ENCODE measurements at places on chromosomes 11 and 22.

- no peak for DNase-seq
Observed at GRCh38 chr11:91174193-91174592, 951.3 kb upstream of the CHORDC1 start.

DNA sequence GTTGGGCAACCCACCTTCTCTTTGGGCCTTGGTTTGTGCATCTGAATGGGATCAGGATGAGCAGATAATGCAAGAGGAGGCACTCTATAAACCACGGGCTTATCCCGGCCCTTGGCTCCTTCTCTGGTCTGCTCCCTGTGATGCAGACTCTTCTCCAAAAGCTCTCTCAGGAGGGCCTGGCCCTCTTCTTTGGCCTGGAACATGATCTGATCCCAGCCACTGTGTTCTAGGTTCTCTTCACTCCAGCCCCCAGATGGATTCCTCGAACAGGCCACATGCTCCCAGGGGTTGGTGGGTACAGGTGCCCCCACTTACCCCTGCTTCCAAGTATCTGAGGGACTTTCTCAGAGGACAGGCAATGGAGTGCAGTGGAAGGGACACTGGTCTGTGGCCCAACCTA lies 8.7 kb upstream of the UCP3 start:
- no peak for DNase-seq

GRCh38 chr11:127074151-127074761 lies 73.7 kb upstream of the KIRREL3 start:
- DNase-seq = peak; percentile 9

DNA sequence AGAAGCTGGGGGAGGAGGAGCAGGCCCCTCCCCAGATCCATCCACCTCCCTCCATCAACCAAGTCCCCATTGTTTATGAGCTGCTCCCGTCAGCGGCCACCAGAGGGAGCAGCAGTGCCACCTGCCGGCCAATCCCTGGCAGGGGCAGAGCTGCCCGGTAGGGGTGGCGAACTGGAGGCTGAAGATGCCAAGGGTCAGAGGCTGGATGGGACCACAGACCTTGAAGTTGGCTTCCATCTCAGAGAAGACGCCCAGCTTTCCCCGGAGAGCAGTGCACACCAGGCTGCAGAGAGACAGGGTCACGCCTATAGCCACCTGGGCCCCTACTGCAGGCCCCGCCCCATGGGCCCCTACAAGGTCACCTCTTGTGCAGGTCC lies 3.6 kb downstream of the FIBP start:
- peak; percentile 73 for DNase-seq

DNA sequence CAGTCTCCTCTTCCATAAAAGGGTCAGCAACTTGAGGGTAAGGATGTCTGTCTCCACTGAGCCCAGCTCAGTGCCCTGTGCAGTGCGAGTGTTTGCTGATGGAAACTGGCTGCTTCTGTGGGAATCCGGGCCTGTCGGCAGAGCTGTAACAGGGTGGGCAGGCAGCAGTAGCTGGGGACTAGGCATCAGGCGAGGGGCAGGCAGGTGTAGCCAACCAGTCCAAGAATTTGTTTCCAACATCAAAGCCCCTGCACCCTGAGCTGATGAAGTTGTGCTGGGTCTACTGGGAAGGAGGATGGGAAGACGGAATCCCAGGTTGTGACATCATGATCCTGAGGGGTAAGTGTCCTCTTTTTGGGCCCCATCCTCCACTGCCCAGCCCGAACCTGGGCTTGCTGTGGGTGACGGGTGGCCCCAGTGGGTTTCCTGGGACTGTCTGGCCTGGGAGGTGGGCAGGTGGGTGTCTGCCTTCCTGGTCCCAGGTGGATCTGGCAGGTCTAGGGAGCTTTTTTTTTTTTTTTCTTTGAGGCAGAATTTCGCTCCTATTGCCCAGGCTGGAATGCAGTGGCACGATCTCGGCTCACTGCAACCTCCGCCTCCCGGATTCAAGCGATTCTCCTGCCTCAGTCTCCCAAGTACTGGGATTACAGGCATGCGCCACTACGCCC lies 11.0 kb downstream of the SLC29A2 start:
- no peak for DNase-seq

- no peak for DNase-seq
Observed at GRCh38 chr11:23212807-23213206, 352.5 kb upstream of the CCDC179 start.

DNA sequence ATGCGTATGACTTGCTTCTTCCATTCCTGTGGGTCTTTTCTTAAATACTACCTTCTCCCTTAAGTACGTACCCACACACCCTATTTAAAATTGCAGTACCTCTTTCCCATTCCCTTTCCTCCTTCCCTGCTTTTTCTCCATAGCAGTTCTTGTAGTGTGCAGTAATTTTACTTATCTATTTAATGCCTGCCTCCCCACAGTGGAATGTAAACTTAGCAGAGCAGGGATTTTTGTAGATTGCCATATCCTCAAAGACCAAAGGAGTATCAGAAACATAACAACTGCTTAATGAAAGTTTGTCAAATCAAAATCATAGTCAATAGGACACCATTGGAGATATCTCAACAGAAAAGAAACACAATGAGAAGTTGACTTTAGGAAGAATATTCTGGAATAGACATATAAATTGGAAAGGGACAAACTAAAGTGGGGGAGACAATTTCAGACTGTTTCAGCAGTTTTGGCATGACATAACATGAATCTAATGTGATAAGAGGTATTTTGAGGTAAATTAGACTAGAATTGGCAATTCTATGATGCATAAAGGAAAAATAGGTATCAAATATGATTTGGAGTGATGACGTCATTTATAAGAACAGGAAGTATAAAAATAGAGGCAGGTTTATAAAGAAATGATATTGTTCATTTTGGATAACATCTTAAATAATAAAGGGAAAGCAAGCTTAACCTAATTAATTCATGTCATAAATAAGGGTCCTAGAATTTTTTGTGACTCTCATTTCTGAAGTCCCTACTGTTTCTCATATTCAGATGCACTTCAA lies 188.4 kb downstream of the SOX6 start:
- no peak for DNase-seq

DNA sequence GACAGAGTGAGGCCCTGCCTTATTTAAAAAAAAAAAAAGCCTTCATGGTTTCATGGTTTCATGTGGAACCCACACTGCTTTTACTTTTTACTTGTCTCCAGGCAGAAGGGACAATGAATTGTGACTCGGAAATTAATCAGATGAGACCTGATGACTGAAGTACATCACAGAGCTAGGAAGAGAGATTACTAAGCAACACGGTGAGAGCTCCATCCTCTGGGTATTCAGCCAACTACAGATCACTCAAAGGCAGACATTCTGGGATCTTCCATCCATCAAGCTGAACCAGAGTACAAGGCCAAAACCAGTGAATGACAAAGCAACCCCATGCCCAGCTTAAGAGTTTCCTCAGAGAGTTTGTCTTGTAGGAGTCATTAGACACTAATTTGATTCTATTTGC lies 433.2 kb downstream of the SOX6 start:
- DNase-seq = no peak

GRCh38 chr22:36022162-36022561 lies 6.5 kb downstream of the RBFOX2 start:
- DNase-seq = peak; percentile 68

DNA sequence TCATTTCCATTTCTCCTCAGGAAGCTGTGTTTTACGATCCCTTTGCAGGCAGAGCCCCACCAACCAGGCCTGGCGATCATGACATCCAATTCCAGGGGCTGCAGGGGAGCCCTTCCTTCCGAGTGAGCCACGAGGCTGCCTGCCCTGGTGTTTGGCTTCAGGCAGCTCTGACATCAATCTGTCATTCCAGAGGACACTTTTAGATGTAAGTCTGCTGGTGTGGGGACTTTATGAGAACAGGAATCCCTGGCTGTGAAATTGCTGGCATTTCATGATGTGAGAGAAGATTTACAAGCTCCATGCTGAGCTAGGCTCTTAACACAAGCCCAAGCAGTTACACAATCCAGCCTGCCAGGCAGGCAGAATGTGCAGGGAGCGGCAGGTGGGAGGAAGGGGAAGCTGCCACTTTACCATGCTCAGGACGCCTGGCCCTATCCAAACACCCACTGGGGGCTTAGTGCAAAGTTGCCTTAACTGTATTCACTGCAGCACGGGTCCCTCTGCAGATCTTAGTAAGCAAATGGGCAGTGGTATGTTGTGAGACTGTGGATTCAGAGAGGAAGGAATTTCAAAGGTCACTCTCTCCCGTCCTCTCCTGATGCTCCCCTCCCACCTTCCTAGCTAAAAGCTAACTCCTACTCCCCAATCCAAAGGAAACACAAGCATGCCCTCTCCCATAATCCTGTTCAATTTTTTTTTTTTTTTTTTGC lies 43.4 kb upstream of the MICAL2 start:
- no peak for DNase-seq

- no peak for DNase-seq
Observed at GRCh38 chr22:43628250-43628649, 183.9 kb downstream of the EFCAB6 start.

All from fibroblast of mammary gland (primary cell).